Activated naive CD4-positive, alpha-beta T cell treated with anti-CD3 and anti-CD28 coated beads, Interleukin-2, amount 10 ng/mL, durations not matched to agents 7 days and 5 days (primary cell): ENCODE measurements at places on chromosomes 4 and X.
A peak's percentile ranks its signal among the peaks of the same experiment; 100 is the strongest.

GRCh38 chrX:78650906-78651437 lies 8.2 kb downstream of the RTL3 start:
- H3K36me3 ChIP-seq, result peaks cover 22% of the 10 kb centered on the region
- peak overlapping the region; percentile 71 for H3K27ac ChIP-seq
- peaks cover 47% of the 10 kb centered on the region for H3K4me1 ChIP-seq

DNA sequence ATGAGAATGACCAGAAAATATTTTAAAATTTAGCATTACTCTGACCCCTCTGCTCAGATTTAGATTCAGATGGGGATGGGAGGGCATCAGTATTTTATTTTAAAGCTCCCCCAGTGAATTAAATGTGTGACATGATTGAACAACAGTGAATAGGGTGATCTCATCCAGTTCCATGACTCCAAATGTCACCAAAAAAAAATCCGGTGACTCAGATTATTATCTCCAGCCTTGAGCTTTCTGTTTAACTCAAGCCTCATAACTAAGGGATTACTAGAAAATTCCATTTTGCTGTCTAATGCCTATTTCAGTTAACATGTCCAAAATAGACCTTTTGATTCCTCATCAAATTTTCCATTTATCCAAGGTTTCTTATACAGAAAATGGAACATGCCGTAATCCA lies 121.8 kb upstream of the TMEM47 start:
- H3K36me3 ChIP-seq, result no peaks in the 10 kb centered on the region
- no peaks in the 10 kb centered on the region for H3K27me3 ChIP-seq
- H3K4me3 ChIP-seq, result no peak overlapping the region
- DNase-seq, result no peak

DNA sequence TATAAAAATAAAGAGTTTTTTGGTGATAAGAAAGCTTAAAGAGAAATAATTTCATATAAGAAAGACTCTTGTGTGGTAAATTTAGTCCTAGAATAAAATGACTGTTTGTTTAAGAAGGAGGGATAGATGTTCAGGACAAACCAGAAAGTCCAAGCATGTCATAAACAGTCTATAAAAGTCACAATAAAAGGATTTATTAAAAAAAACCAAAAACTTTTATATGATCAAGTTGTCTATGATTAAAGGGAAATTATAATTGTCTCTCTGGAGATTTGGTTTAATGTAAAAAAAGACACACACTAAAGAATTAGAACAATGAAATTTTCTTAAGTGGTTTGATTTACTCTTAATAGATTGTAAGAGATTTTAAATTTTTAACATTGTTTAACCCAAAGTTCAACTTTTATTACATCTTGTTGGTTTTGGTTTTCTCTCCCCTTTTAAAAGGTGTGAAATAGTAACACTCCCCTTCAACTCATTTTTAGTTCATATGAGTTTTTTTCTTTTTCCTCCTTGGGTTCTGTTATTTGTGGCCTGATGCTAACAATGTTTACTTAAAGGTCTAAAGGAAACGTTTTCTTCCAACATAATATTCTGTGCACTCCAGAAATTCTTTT lies 89.7 kb downstream of the PDHA2 start:
- H3K4me3 ChIP-seq, result no peak overlapping the region
- H3K36me3 ChIP-seq, result no peaks in the 10 kb centered on the region
- no peaks in the 10 kb centered on the region for H3K4me1 ChIP-seq
- H3K27ac ChIP-seq, result no peak overlapping the region
- DNase-seq, result no peak
- H3K27me3 ChIP-seq, result no peaks in the 10 kb centered on the region

- DNase-seq, result no peak
- no peaks in the 10 kb centered on the region for H3K4me1 ChIP-seq
- no peak overlapping the region for H3K4me3 ChIP-seq
- H3K27me3 ChIP-seq, result peaks cover 41% of the 10 kb centered on the region
- no peak overlapping the region for H3K27ac ChIP-seq
Observed at GRCh38 chr4:57100979-57101651, 9.1 kb downstream of the IGFBP7 start.

DNA sequence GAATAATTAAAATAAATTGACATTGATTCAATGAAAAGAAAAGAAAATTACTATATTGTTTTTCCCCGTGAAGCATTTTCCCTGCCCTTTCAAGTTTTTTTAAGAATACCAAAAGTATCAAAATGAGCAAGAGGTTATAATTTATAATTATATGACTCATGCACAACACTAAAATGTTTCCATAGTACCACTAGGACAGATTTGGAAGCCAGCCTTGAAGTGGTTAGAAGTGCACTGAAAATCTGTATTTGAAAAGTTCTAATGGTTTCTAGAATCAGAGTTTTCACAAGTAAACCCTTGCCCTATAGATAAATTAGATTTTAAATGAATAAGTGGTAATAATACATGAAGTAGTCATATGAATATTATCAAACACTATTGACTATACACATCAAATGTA lies 140.9 kb downstream of the HNRNPD start:
- no peak for DNase-seq
- H3K4me3 ChIP-seq, result no peak overlapping the region
- H3K4me1 ChIP-seq, result no peaks in the 10 kb centered on the region
- no peak overlapping the region for H3K27ac ChIP-seq

DNA sequence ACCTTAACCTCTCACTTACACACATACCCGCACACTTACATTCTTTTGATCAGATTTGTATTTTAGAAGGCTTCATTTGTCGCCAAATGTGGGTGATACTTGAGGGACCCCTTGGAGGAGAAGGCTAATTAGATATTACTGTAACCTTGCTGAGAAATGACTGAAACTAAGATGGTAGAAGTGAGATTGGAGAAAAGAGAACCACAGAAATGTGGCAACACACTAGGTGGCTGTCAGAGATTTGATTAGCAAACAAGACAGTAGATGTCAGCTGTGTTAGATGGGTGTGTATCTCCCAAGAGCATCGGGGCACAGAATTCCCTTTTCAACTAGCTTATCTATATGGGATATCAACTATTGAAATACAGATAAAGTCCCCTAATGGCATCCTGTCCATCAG lies 149.3 kb upstream of the FABP2 start:
- H3K27ac ChIP-seq, result no peak overlapping the region
- no peak overlapping the region for H3K4me3 ChIP-seq
- no peak for DNase-seq
- H3K36me3 ChIP-seq, result peaks cover 7% of the 10 kb centered on the region
- no peaks in the 10 kb centered on the region for H3K4me1 ChIP-seq
- H3K27me3 ChIP-seq, result no peaks in the 10 kb centered on the region

- H3K27ac ChIP-seq, result no peak overlapping the region
- no peak for DNase-seq
- no peak overlapping the region for H3K4me3 ChIP-seq
- H3K36me3 ChIP-seq, result no peaks in the 10 kb centered on the region
Observed at GRCh38 chrX:17836830-17837229, 24.3 kb downstream of the RAI2 start.

- no peak for DNase-seq
- H3K27ac ChIP-seq, result no peak overlapping the region
- H3K4me3 ChIP-seq, result no peak overlapping the region
- no peaks in the 10 kb centered on the region for H3K36me3 ChIP-seq
- H3K4me1 ChIP-seq, result no peaks in the 10 kb centered on the region
- H3K27me3 ChIP-seq, result peaks cover 9% of the 10 kb centered on the region
Observed at GRCh38 chr4:109207061-109207460, 95.4 kb downstream of the COL25A1 start.

- H3K4me3 ChIP-seq, result no peak overlapping the region
- peaks cover 32% of the 10 kb centered on the region for H3K36me3 ChIP-seq
- H3K27ac ChIP-seq, result no peak overlapping the region
- no peaks in the 10 kb centered on the region for H3K27me3 ChIP-seq
- peaks cover 12% of the 10 kb centered on the region for H3K4me1 ChIP-seq
Observed at GRCh38 chrX:46599051-46599560, 25.5 kb downstream of the CHST7 start.

GRCh38 chr4:2077537-2078460 lies 18.7 kb downstream of the NAT8L start:
- peaks cover 4% of the 10 kb centered on the region for H3K27me3 ChIP-seq
- H3K4me3 ChIP-seq, result no peak overlapping the region
- H3K4me1 ChIP-seq, result no peaks in the 10 kb centered on the region

DNA sequence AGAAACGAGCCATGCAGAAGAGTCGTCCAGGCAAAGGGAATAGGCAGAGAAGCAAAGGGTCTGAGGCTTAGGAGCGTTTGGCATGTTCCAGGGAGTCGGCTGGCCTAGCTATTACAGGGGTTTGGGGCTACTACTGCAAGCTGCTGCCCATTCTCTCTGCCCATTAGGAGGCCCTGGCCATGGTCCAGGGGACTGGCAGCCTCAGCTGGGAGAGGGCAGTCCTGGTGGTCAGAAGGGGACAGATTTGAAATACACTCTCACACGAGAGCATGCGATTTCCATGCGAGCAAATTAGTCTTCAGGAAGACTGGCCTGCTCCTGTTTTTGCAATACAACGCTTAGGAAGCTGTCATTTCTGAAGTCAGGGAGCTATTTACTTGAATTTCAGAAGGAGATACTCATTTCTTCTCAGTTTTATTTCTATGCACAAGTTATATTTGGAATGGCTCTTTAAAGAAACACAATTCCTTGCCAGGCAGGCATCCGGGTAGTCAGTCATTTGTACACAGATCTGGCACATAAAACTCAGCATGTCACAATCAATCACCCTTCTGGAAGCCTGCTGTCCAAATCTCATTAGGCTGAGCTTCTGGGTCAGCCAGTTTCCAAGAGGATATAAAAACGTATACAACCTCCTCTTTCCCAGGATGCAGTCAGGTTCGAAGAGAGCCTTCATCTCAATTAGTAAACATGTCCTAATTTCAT lies 27.0 kb downstream of the PROM1 start:
- DNase-seq, result no peak
- peaks cover 54% of the 10 kb centered on the region for H3K27me3 ChIP-seq
- no peaks in the 10 kb centered on the region for H3K4me1 ChIP-seq
- no peak overlapping the region for H3K27ac ChIP-seq
